ENCODE measurements at places on chromosomes 3 and 15. TPM values are rescaled to one million over a fixed set of nuclear protein-coding genes. Genes with fewer than 3 reads are reported as not detected.

LIPC gene
- 0.16 TPM for total RNA-seq

TM4SF18 gene
- 31.8 TPM for total RNA-seq

GNAT1 gene
- total RNA-seq: not detected

SLC24A5 gene
- total RNA-seq: not detected

ADIPOQ gene
- total RNA-seq: not detected

MORC1 gene
- total RNA-seq: not detected

STRA6 gene
- total RNA-seq: 72.6 TPM

LCTL gene
- not detected for total RNA-seq

POLR2H gene
- 73.2 TPM for total RNA-seq

All from A549 treated with GW870086 at 1 μM for 4 hours (cell line).